Kidney glomerular epithelial cell (primary cell): ENCODE measurements at places on chromosomes 5 and 9.

DNA sequence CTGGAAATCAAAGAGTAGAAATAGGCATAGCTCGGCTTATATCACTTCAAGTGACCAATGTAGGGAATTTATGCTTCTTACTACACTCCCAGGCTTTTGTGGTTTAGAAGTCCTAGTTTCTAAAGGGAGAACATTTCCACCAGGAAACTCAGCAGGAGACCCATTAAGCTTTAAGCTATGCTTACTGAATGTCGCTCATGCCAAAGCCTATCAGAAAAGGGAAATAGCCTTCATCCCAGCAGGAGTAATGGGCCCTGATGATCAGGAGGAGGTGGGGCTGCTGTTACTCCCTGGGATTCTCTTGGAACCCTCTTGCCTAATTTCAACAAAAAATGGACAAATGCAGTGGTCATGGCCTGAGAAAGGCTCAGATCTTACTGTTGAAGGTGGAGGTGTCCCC, 54.5 kb upstream of the SEMA6A start:
- DNase-seq: no peak

- DNase-seq: no peak
These were observed 73.2 kb downstream of the APTX start for GRCh38 chr9:32928145-32928763.

DNA sequence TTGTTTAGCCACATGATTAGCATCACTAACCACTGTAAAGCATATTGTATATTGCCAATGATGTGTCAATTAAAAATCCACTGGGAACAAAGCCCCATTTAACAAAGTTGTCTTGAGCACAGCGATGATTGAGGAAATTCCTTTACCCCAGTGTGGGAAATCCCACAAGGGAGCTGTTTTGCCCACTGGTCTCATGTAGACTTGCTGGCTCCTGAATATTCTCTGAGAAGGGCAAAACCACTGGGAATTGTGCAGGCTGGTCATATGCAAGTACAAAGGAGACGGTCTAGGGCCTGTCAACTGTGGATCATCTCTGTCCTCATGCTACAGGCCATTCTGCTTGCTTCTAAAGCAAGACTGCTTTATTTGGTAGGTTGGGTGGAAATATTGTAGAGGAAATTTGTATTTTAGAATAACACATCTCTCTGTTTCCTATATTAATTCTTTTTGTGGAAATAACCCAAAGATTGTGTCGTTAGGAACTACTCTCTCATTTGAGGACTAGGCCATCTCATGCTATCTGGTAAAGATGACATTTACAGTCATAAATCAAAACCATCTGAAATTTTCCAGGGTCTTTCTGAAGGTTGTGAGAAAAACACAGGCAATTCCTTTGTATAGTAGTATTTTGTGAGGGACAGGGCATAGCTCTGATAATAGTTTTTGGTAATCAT, 60.2 kb downstream of the PARP8 start:
- DNase-seq: no peak

DNA sequence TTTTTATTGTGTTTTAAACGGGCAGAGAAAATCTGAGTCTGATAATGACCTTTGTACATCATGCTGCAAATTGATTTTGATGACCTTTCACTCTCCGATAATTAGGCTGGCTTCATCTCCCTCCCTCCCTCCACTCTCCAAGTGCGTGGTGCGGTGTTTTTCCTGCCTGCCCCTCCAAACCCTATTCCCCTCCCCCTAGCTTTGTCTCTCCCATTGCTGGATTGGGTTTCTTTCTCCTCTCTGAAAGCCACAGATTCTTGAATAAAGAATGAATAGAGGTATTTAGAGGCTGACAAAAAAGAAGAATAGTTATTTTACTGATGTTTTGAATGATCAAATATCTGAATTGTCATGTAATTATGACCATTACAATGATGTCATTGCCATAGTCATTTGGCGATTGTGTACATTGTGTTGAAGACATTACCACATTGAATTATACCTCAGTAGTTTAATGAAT, 571.1 kb upstream of the ZNF608 start:
- no peak for DNase-seq

- DNase-seq: no peak
These were observed 50.5 kb downstream of the COMMD10 start for GRCh38 chr5:116135344-116135743.

GRCh38 chr5:32840606-32841005, 129.5 kb downstream of the NPR3 start:
- no peak for DNase-seq

DNA sequence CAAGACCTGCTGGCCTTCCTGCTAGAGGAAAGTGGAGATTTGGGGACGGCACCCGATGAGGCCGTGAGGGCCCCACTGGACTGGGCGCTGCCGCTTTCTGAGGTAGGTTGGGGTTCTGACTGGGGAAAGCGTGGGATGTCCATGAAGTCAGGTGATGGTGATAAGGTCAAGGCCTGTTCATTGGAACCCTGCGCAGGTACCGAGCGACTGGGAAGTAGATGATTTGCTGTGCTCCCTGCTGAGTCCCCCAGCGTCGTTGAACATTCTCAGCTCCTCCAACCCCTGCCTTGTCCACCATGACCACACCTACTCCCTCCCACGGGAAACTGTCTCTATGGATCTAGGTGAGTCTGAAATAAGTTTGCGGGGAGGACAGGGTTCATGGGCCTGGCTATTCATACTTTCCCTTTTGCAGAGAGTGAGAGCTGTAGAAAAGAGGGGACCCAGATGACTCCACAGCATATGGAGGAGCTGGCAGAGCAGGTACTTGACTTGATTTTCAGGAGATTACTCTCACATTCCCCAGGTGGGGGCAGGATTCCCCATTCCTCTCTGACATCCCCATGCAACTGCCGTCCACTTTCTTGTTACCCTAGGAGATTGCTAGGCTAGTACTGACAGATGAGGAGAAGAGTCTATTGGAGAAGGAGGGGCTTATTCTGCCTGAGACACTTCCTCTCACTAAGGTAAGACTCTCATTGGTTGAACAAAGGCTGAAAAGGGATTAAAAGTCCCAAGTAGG, 505 bp downstream of the CREB3 start:
- DNase-seq: peak; percentile 86

GRCh38 chr5:37889612-37890317, 49.9 kb upstream of the GDNF start:
- DNase-seq: no peak

DNA sequence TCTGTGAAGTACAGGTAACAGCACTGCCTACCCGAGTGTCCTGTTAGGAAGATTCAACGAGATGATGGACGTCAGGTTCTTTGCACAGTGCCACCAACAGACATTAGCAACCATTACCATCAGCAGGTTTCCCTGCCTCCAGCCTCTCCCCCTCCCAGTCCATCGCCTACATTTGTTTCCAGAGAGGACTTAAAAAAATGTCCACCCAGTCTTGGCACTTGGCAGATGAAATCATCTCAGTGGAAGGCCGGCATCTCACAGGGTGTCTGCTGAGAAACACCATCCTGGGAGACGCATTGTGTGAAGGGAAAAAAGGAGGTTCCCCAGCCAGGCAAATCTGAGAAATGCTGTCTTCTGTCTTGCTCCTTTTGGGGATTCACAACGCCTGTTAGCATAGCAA, 58.2 kb downstream of the CRB2 start:
- DNase-seq: no peak

DNA sequence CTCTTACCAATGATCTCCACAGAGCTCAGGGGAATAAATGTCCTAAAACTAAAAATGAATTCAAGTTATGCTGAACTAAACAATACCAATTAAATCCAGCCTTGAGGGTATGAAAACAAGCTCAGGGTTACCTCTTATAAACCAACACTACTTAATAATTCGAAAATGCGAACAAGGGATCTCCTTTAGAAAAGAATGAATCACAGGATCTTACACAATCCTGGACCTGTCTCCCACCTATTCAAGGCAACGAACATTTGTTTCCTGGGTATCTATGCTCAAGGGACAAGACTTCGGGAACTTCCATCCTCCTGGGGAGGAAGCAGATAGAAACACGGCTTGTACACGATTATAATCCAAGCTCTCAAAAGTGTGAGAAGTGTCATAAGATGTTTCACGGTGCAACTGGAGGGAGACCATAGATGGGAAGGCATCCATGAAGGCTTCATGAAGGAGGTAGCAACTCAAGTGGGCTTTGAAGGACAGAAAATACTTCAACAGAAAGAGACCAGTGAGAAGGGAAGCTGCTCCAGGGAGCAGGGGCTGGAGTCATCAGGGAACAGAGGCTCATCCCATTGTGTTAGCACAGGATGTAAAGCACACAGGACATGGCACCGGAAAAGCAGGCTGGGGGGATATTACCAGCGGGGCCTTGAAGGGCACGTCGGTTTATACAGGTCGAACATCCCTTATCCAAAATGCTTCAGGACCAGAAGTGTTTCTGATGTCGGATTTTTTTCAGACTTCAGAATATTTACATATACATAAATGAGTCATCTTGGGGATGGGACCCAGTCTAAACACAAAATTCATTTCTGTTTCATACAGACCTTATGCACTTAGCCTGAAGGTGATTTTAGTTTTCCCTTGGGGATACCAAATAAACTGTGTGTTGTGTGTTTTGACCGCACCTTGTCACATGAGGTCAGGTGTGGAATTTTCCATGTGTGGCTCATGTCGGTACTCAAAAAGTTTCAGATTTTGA, 87.4 kb downstream of the TLE1 start:
- no peak for DNase-seq

DNA sequence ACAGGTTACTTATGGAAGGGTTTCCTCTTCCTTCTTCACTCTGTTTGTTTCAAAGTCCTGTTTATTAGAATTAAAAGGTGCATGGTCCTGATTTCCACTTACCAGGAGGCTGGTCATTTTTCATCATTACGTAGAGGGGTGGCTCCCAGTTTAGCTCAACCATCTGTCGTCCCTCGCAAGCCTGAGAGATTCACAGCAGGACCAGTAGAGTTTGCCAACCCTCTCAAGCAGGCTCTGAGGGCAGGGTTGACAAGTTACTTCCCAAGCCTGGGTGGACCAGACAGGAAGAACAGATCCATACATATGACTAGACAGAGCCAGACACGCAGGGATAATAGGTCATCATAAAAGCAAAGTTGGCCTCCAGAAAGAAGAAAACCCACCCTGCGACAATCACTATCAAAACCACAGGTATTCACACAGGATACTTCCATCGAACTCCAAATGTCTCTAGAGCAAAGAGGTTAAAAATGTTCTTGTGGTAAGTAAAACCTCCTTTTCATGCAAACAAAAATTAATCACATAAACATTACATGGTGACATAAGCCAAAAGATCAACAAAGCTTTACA, 151.9 kb downstream of the ELAVL2 start:
- DNase-seq: no peak

DNA sequence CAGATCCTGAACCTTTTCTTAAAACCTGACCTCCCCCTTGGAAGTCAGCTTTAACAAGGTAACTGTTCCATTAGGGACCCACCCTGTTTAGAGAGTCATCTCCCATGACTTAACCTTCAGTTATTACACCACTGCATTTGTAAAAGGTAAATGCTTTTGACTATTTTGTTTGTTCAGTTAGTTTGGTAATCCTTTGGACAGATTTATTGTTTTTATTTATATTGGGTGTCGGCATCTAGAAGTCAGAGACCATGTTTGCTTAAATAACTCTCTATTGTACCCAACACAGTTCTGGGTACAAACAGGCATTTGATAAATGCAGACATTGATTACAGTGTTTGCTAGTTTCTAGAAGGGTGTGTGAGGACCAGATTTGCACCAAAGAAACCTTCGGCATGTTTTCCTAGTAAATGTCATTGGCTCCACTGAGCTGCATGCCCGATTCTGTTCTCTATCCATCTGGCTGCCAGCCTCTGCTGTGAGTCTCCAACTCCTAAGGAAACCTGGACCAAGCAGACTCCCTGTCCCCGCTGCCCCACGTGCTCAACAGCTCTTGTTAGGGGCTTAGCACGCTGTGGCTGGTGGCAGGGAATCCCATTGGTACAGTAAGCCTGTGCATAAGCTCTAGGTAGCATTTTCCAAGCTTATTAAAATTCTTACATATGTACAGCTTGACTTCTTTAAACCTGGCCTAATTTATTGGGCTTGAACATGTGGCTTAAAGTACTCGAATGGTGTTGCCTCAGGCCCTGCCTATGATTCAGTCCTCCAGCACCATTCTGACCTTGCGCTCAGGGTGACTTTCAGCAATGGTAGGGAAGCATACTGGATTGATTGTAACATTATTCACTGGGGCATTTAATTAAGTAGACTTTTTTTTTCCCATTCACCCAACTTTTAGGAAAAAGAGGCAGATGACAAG, 6.6 kb downstream of the PCBD2 start:
- no peak for DNase-seq

DNA sequence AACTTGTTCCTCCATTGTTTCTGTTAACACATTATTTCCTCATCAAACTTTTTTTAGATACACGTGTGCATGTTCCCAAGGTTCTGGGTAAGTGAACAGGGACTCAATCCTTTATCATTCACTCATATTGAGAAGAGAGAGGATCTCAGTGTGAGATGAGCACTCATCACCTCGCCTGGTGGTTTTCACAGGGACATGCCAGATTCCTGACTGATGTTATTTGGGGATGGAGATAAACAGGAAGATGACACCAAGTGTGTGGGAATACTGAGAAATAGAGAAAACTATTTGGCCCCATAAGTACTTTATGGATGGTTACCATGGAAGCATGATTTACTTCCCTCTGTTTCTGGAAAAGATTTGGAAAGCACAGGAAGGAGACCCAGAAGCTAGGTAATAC, 533.3 kb upstream of the DMAC1 start:
- no peak for DNase-seq

- DNase-seq: no peak
These were observed 61.0 kb downstream of the RALGPS1 start for GRCh38 chr9:126975327-126976220.

GRCh38 chr9:104388071-104388470, 116.0 kb upstream of the OR13F1 start:
- DNase-seq: no peak

DNA sequence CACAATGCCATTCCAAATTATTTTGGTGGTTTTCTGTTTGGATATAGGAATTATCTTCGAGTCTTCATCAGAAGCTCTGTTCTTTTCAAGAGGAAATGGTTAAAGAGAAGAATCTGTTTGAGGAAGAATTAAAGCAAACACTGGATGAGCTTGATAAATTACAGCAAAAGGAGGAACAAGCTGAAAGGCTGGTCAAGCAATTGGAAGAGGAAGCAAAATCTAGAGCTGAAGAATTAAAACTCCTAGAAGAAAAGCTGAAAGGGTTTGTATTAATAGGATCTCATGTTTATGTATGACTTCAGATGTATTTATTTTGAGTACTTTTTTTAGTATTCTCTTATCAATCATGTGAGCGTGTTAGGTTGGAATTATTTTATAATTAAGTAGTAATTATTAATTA, 15.0 kb downstream of the HMMR start:
- DNase-seq: no peak

- no peak for DNase-seq
These were observed 55.1 kb downstream of the LOX start for GRCh38 chr5:122022966-122023365.
